ENCODE measurements at places on chromosomes 12 and 14. TPM values are rescaled to one million over a fixed set of nuclear protein-coding genes. Genes with fewer than 3 reads are reported as not detected.

The OTOGL gene
- total RNA-seq = under 0.01 TPM

The SLC38A6 gene
- total RNA-seq = 93.3 TPM

DNA sequence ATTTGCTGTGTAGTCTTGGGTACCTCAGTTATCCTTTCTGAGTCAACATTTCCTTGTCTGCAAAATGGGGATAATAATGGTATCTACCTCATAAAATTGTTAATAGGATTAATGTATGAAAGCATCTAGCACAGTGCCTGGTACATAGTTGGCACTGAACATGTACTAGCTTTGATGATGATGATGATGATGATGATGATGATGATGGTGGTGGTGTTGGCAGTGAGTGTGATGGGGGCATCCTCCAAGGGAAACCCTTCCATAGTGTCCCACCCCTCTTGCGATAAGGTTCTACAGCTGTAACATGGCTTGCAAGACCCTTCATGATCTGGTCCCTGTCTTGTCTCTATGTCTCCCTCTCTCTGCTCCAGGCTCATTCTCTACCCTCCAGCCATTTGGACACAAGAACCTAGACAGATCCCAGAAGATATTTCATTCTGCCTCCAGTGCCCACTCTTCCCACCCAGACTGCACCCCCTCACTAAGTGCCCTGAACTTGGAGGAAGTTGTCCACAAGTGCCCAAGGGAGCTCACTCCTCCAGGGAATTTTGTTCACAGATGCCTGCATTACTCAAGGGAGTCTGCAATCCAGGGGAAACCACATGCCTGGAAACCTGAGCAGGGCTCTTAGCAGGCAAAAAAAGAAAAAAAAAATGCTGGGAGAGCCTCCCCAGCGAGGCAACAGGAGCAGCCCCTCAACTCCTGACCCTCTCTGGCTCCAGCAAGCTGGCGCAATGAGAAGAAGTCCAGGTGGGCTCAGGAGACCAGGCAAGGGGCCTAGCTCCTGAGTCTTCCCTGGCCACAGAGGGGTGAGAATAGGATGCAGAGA lies 10.1 kb upstream of the BDKRB1 start:
- no peak for DNase-seq

DNA sequence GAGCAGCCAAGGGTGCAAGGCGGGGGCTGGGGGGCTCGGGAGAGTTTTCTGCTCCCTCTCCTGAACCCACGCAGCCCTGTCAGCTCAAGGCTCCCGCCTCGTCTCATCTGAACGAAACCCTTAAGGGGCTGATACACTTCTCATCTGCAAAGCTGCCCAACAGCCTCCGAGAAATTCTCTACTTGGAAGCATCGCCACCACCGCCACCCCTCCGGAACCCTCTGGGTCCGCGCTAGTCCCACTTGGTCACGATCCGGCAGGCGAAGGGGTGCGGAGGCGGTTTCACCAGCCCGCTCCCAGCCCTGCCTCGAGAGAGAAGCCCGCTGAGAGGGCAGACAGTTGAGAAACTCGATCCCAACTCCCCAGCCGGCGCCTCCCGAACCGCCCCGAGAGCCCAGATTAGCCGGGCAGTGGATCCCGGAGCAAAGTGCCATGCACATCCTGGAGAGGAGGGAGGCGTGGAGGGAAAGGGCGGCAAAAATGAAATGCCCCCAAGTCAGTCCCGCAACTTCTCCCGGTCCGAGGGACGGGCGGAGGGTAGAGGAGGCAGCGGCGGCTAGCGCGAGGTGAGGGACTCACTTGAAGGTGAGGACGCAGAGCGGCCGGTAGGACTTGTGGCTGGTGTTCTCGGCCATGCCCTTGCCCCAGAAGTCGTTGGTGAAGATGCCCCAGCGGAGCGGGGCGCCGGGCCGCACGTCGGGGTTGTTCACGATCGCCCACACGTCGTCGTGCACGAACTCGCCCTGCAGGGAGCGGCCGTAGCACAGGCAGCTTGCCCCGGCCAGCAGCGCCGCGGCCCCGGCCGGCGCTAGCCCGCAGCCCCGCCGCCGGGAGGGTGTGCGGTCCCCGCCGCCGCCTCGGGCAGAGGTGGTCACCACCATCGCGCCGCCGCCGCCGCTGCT lies 620 bp downstream of the TMTC1 start:
- peak; percentile 49 for DNase-seq

GRCh38 chr12:53803194-53803593 lies 51.4 kb upstream of the CISTR start:
- DNase-seq = no peak

GRCh38 chr12:40261937-40262336 lies 37.1 kb downstream of the LRRK2 start:
- DNase-seq = no peak

The TMEM30B gene
- total RNA-seq = 0.51 TPM

DNA sequence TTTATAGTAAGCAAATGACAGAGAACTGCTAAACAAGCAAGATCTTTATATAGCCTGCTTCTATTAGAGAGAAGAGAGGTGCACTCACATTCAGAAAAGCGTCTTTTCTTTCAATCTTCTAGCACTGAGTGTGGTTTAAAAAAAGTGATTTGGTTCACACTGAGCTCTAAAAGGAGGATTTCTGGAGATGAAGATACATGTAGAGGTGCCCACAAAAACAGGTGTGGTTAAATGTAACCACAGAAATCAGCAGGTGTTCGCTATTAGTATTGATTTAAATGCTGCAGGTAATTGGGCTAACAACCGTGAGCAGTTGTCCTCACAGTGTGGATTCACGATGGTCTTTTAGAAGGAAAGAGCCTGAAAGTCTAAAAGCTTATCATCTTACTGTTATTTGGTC lies 10.7 kb downstream of the PKP2 start:
- no peak for DNase-seq

- DNase-seq = peak; percentile 94
These were observed 6.3 kb upstream of the MLXIP start for GRCh38 chr12:122072031-122072970.

Measured in fibroblast of lung (primary cell).